ENCODE measurements at places on chromosomes 5 and 9. TPM values are rescaled to one million over a fixed set of nuclear protein-coding genes. Genes with fewer than 3 reads are reported as not detected.
A peak's percentile ranks its signal among the peaks of the same experiment; 100 is the strongest.

DNA sequence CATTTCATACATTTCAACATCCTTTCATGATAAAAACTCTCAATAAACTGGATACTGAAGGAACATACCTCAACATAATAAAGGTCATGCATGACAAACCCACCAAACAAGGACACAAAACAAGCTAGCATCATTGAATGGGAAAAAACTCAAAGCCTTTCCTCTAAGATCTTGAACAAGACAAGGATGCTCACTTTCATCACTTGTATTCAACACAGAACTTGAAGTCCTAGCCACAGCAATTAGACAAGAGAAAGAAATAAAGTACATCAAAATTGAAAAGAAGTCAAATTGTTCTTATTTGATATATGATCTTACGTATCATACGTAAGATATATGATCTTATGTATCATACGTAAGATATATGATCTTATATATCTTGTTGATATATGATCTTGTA lies 5.3 kb downstream of the MRPL50 start:
- no peak overlapping the region for H3K4me3 ChIP-seq
- no peak overlapping the region for H3K27ac ChIP-seq
- no peaks in the 10 kb centered on the region for H3K27me3 ChIP-seq
- H3K4me1 ChIP-seq = peaks cover 4% of the 10 kb centered on the region
- no peak for DNase-seq

GRCh38 chr5:32461441-32462120 lies 17.0 kb upstream of the ZFR start:
- H3K4me1 ChIP-seq = no peaks in the 10 kb centered on the region
- H3K27ac ChIP-seq = no peak overlapping the region
- no peak overlapping the region for H3K4me3 ChIP-seq
- H3K27me3 ChIP-seq = no peaks in the 10 kb centered on the region
- DNase-seq = no peak
- H3K36me3 ChIP-seq = no peaks in the 10 kb centered on the region

GRCh38 chr9:91138760-91139159 lies 223.0 kb downstream of the AUH start:
- no peak overlapping the region for H3K4me3 ChIP-seq
- no peaks in the 10 kb centered on the region for H3K27me3 ChIP-seq
- H3K4me1 ChIP-seq = no peaks in the 10 kb centered on the region

GRCh38 chr5:72093824-72094223 lies 13.5 kb upstream of the MAP1B start:
- H3K4me1 ChIP-seq = no peaks in the 10 kb centered on the region
- no peak overlapping the region for H3K27ac ChIP-seq
- no peak for DNase-seq

DNA sequence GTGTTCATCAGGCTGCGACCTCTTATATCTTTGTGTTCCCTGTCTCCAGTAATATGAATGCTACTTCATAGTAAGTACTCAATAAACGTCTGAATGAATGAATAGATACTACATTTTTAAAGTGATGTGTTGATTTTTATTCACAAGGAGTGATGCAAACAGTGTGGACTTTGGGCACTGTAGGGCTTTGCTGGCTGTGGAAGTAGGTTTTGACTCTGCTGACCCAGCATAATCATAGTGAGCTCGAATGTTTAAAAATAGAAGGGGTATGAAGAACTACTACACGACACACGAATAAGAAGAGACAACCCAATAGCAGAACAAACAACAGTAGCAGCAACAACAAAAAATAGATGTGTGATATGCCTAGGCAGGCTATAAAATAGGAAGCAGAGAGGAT lies 147.4 kb downstream of the SH3GL2 start:
- H3K27ac ChIP-seq = no peak overlapping the region
- no peaks in the 10 kb centered on the region for H3K4me1 ChIP-seq
- H3K4me3 ChIP-seq = no peak overlapping the region
- H3K36me3 ChIP-seq = no peaks in the 10 kb centered on the region
- DNase-seq = no peak

GRCh38 chr5:13580058-13580457 lies 364.4 kb downstream of the DNAH5 start:
- no peak overlapping the region for H3K4me3 ChIP-seq
- DNase-seq = no peak
- H3K27ac ChIP-seq = no peak overlapping the region

GRCh38 chr9:2066312-2067273 lies 51.4 kb downstream of the SMARCA2 start:
- no peak for DNase-seq
- H3K27ac ChIP-seq = no peak overlapping the region
- no peaks in the 10 kb centered on the region for H3K4me1 ChIP-seq
- peaks cover 48% of the 10 kb centered on the region for H3K36me3 ChIP-seq

DNA sequence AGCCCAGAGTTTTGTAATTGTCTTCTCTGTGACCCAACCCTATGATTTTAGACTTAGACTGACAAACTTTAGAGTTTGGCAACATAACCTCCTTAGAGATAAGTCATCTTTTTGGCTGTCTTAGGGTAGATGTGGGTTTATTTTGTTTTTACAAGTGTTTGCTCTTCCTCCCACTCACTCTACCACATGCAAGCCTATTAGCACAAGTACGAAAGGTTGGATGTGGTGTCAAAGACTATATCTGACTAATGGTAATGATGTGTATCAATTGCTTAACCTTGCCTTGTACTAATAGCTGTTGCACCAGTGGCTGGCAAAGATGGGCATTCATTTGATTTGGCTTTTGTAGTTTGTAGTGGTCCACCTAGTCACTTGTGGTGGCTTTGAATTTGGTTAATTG lies 46.5 kb downstream of the SLC25A46 start:
- no peaks in the 10 kb centered on the region for H3K36me3 ChIP-seq
- DNase-seq = no peak
- no peaks in the 10 kb centered on the region for H3K27me3 ChIP-seq
- no peaks in the 10 kb centered on the region for H3K4me1 ChIP-seq
- H3K4me3 ChIP-seq = no peak overlapping the region

GRCh38 chr9:91364005-91364404 lies 2.3 kb upstream of the AUH start:
- H3K4me3 ChIP-seq = no peak overlapping the region
- peaks cover 22% of the 10 kb centered on the region for H3K4me1 ChIP-seq
- H3K36me3 ChIP-seq = no peaks in the 10 kb centered on the region
- no peaks in the 10 kb centered on the region for H3K27me3 ChIP-seq

DNA sequence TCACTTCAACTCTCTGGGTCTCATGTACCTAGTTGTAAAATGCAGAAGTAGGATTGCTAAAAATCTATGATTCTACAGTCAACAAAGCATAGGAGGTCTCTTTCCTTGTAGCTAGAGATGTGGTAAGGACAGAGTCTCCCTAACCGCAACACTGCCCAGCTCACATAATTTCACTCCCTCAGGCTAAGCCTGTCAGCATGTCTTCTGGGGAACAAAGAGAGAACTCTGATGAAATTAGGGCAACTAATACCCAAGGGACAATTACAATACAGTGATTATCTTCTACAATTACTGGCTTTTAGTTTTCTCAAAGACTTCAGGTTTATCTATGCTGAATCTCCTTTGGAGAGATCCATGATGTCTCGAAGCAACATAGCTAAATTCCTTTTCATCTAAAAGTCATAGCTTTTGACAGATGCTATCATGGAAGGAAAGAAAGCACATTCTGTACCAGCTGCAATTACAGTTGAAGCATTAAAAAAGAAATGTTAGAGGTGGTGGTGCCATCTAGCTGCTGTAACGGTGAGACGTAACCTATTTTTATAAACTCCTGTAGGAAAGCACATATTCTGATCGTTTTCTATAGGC lies 141.1 kb upstream of the TARS1 start:
- H3K4me3 ChIP-seq = no peak overlapping the region
- H3K27ac ChIP-seq = no peak overlapping the region
- no peaks in the 10 kb centered on the region for H3K27me3 ChIP-seq
- no peaks in the 10 kb centered on the region for H3K36me3 ChIP-seq
- no peak for DNase-seq

DNA sequence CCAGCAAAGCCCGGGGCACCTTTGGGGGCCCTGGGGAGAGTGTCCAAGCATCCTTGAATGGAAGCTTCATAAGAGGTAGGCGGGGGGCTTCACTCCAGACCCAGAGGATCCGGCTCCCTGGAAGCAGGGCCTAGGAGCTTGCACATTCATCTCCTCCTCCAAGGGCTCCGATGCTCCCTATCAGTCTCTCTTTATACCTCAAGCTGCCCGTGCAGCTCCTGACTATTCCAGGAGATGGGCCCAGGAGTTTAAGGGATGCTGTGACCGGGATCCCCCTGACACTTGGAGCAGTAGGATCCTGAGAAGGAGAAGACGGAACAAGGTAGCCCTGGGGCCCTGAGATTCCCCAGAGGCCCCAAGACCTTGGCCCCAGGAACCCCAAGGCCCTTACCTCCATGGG lies 25.9 kb downstream of the CSF1R start:
- H3K36me3 ChIP-seq = no peaks in the 10 kb centered on the region
- H3K4me3 ChIP-seq = no peak overlapping the region
- no peak for DNase-seq

- H3K4me1 ChIP-seq = no peaks in the 10 kb centered on the region
- H3K4me3 ChIP-seq = no peak overlapping the region
- no peaks in the 10 kb centered on the region for H3K36me3 ChIP-seq
- H3K27ac ChIP-seq = no peak overlapping the region
- H3K27me3 ChIP-seq = no peaks in the 10 kb centered on the region
- DNase-seq = no peak
Measured at GRCh38 chr5:16791904-16792597, 144.0 kb downstream of the MYO10 start.

DNA sequence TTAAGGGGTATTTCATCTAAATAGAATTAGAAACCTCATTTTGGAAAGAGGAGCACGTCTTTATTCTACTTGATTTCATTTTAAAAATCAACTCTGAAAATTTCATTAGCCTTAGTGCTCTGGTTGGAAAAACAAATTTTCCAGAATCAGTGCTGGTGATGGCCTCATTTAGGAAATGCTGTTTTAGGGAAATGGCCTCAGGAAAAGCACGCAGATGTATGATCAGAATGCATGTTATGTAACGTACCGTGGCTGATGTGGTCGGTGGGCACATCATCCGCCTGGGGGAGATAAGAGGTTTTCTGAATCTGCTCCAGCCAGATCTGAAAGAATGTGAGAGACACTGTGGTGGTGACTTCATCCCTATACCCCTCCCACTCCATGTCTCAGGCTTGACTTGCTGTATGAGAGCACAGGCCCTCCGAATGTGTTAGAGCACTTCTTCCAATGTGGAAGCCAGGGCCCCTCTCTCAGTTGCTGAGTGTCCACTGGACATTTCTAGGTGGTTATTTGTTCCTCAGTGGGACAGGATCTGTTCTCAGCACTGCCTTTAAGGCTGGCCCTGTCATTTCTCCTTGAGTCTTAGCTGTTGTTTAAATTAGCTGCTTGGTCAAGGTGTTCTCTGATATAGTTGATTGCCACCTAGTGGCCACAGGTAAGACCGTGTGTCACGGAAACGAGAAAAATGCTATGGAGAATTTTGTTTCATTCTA lies 96.5 kb downstream of the ARHGAP26 start:
- DNase-seq = peak; percentile 12
- no peak overlapping the region for H3K27ac ChIP-seq
- H3K4me1 ChIP-seq = peaks cover 18% of the 10 kb centered on the region
- H3K27me3 ChIP-seq = no peaks in the 10 kb centered on the region

- H3K36me3 ChIP-seq = no peaks in the 10 kb centered on the region
- no peak for DNase-seq
- no peak overlapping the region for H3K4me3 ChIP-seq
- no peak overlapping the region for H3K27ac ChIP-seq
Measured at GRCh38 chr5:2371419-2371710, 380.1 kb downstream of the IRX2 start.

Gene SHISAL2B
- not detected for total RNA-seq

Gene TLE4
- total RNA-seq = 137 TPM

Gene HEMGN
- 2.0 TPM for total RNA-seq

Gene GCNT4
- 11.3 TPM for total RNA-seq

Gene MUSK
- total RNA-seq = not detected

Gene SLC27A6
- total RNA-seq = not detected

Gene FPGS
- total RNA-seq = 151 TPM

Gene ADAMTS2
- not detected for total RNA-seq

Gene CENPK
- 12.4 TPM for total RNA-seq

Gene STC2
- 0.47 TPM for total RNA-seq
